CD4-positive, alpha-beta T cell treated with Interleukin-15 for 1 hour (primary cell): ENCODE measurements at places on chromosomes 2 and 18.

DNA sequence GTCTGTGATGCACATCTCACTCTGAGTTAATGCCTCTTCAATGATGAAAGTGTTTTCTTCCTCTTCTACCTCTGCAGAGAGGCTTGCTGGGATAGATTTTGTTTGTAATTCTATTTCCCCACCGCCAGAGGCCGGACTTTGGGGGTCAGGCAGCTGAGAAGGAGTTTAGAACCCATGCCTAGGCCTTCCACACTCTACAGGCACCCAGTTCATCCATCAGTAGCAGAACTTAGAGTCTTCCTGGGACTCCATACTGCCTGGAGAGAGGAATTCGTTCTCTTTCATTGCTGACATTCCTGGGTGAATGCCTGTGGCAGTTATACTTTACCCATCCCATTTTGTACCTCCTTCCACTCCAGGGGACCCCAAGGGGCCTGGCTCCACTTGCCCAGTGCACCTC, 9.1 kb downstream of the TPRKB start:
- no peak for DNase-seq

GRCh38 chr2:220300806-220301205, 673.4 kb downstream of the SLC4A3 start:
- DNase-seq: no peak

DNA sequence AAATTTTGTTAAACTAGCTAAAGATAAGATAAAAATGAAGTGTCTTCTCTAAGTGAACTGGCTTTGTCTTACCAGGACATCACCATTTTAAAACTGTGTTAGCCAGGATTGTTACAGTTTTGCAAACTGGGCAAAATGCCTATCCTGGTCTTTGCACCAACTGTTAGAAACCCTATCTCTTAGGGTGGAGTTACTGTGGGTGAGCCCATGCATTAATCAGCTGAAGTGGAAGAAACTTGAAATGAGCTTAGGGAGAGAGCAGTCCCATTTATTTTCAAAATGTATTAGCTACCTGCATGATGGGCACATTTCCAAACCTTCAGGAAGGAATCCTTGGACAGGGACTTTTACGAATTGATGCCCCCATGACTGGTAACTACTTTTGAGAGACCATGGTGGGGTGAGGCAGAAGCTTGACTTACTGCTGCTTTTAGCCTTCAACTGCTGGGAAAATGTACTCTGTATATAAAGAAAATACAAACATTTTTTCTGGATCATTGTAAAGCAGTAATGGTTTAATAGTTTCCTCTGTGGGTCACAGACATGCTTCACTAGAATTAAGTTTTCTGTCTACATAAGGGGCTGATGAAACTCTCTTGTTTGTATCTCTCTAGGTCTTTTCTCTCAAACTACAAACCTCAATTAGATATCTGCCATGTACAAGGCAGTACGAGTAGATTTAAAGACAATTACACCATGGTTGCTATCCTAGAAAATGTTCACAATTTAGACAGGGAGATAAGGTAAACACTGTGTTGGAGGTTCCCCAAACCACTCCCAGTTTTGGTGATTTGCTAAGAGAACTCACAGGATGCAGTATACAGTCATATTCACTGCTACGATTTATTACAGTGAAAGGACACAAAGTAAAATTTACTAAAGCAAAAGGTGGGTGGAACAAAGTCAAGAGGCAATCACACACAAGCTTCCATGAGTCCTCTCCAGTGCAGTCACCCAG, 321.4 kb upstream of the MMADHC start:
- no peak for DNase-seq

GRCh38 chr2:152566728-152567069, 150.6 kb downstream of the PRPF40A start:
- DNase-seq: peak; percentile 19

DNA sequence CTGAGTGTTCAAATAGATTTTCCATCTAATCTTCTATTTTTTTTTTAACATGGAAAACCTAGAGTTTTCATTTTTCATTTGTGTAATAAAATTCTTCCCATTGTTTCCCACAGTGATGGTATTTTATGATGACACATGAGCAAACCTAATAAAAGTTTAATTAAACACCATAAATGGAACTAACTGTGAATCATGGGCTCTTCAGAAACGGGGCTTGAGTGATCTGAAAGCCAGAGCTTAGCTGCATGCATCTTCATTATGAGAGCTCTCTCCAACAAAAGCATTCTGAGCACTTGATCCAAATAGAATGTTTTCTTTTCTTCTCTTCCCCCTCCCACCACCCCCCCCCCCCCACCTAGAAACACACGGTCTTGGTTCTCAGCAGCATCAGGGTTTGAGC, 82.1 kb upstream of the REV1 start:
- DNase-seq: no peak

- no peak for DNase-seq
These were observed 337.5 kb upstream of the NT5C1B start for GRCh38 chr2:18926631-18927524.

- no peak for DNase-seq
These were observed 51.7 kb upstream of the ACVR2A start for GRCh38 chr2:147792966-147793617.

- no peak for DNase-seq
These were observed 563.1 kb upstream of the PIK3C3 start for GRCh38 chr18:41391616-41392595.

GRCh38 chr2:19540739-19541525, 182.5 kb upstream of the OSR1 start:
- DNase-seq: no peak

DNA sequence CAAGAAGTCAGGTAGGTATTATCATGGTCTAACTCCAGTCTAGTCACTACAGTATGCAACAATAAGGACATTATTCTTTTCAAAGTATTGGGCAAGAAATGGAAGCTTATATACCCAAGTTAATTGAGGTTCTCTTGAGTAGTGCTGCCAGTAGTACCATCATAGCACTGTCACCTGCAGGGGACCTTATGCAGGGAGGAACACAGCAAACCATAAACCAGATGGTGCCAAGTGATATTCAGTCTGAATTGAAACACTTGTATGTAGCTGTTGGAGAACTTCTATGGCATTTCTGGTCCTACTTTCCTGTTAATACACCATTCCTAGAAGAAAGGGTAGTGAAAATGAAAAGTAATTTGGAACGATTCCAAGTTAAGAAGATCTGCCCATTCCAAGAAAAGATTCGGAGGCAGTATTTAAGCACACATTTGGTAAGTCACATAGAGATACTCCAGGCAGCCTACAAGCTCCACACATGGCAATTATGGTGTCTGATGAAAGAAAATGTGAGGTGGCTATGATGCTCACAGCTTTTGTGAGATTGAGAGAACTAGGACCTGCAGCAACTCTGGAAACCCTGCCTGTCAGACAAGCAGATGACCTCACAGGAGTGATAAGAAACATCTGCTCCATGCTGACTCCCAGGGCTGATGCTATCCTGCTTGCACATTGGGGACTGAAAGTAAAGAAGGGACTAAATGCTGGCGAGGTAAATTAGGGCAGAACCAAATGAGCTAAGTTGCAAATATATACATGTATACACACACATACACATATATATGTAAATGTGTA, 174.7 kb downstream of the MC4R start:
- no peak for DNase-seq

GRCh38 chr2:26982102-26982742, 11.8 kb downstream of the MAPRE3 start:
- no peak for DNase-seq
